ENCODE measurements at places on chromosomes 16 and 17. TPM values are rescaled to one million over a fixed set of nuclear protein-coding genes. Genes with fewer than 3 reads are reported as not detected.

GRCh38 chr17:79859676-79860615 is 20.7 kb upstream of the CBX4 start:
- ATAC-seq, result no peak

The TTYH2 gene
- total RNA-seq, result 0.88 TPM

- ATAC-seq, result no peak
These were observed 1.1 kb upstream of the XYLT2 start for GRCh38 chr17:50344731-50345365.

DNA sequence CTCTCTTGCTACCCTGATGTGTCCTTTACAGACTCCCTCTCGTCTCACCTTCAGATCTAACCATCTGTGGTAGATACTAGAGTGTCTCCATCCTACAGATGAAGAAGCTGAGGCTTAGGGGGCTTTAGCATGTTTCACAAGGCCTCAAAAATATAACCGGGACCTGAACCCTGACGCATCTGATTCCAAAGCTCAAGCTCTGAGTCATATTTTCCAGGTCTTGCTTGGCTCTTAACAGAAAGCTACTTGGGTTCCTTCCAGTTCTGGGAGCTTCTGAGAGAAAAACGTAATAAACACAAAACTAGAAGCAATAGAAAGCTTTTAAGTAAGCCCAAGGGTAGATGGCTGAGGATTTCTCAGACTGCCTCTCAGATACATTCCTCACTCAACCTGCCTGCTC is 224.3 kb upstream of the EEF2KMT start:
- no peak for ATAC-seq

The PYY gene
- total RNA-seq, result not detected

DNA sequence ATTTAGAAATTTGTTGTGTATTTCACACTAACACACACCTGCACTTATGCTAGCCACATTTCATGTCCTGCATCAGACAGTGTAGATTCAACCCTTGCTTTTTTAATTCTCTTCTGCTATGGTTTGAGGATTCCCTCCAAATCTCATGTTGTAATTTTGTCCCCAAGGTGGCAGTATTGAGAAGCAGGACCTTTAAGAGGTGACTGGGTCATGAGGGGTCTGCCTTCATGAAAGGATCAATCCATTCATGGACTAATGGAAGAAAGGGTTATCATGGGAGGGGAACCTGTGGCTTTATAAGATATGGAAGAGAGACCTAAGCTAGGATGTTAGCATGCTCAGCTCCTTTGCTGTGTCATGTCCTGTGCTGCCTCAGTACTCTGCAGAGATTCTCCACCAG is 1032.2 kb downstream of the CDH11 start:
- ATAC-seq, result no peak

DNA sequence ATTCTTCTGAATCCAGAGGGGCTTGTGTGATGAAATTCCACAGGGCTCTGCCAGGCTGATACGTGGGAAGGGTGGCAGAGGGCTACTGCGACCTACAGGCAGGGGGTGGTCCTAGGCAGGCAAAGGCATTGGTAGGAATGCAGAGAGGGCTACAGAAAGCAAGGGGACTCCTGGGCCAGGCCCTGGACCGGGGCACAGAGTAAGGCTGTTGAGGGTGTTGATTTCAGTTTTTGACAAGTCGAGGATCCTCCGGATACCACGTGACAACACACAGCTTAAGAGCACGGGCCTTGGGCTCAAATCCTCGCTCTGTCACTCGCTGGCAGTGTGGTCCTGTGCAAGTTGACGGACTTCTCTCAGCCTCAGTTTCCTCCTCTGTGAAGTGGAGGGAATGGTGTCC is 19.1 kb upstream of the DOC2B start:
- ATAC-seq, result no peak

The MT1M gene
- total RNA-seq, result 2.0 TPM

The VAT1L gene
- total RNA-seq, result 0.08 TPM

DNA sequence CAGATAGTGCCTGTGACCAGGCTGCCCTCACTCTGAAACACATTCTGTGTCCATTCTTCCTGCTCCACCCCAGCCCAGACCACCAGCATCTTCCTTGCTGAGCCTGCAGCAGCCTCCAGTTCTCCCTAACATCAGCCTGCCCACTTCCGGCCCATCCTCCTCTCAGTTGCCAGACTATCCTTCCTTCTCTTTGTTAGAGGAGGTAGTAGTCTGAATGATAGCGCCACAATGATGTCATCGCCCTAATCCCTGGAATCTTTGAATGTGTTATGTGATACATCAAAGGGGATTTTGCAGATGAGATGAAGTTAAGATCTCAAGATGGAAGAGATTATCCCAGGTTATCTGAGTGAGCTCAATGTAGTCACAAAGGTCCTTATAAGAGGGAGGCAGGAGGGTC is 3.2 kb upstream of the ZDHHC1 start:
- ATAC-seq, result no peak

- no peak for ATAC-seq
These were observed 32.4 kb downstream of the LCMT1 start for GRCh38 chr16:25143928-25144327.

Data from esophagus mucosa (tissue), 1 donor.